ENCODE measurements at places on chromosomes 2 and 18. TPM values are rescaled to one million over a fixed set of nuclear protein-coding genes. Genes with fewer than 3 reads are reported as not detected.

- DNase-seq = no peak
These were observed 160.0 kb downstream of the BCL2 start for GRCh38 chr18:63159590-63159989.

- DNase-seq = no peak
These were observed 15.3 kb upstream of the HES6 start for GRCh38 chr2:238255151-238255551.

GRCh38 chr2:3316456-3317276 lies 61.0 kb downstream of the EIPR1 start:
- no peak for DNase-seq

Gene M1AP
- polyA plus RNA-seq = 0.13 TPM
